ENCODE measurements at places on chromosomes 11 and 22. TPM values are rescaled to one million over a fixed set of nuclear protein-coding genes. Genes with fewer than 3 reads are reported as not detected.

Gene RNF121
- total RNA-seq = 45.6 TPM

Gene NLRP14
- 0.11 TPM for total RNA-seq

Gene INS
- total RNA-seq = not detected

Gene IRAG1
- total RNA-seq = 6.2 TPM

Gene APOBEC3B
- 2.9 TPM for total RNA-seq

Gene VWCE
- total RNA-seq = 1.4 TPM

Gene TST
- total RNA-seq = 35.7 TPM

Gene KIAA1671
- 84.1 TPM for total RNA-seq

Gene PLEKHB1
- total RNA-seq = 92.8 TPM

Gene TSGA10IP
- total RNA-seq = not detected

Gene MAJIN
- total RNA-seq = 0.27 TPM

Gene PNPLA2
- total RNA-seq = 95.0 TPM

Gene SDHD
- 102 TPM for total RNA-seq

Gene USH1C
- total RNA-seq = 3.9 TPM

Gene IL18
- 5.8 TPM for total RNA-seq

Gene PKP3
- total RNA-seq = 30.4 TPM

Gene BIRC3
- 4.2 TPM for total RNA-seq

Gene OR8A1
- total RNA-seq = not detected

Gene NRXN2
- total RNA-seq = 5.6 TPM

Gene NEFH
- 0.33 TPM for total RNA-seq

Gene NAALAD2
- total RNA-seq = 4.3 TPM

Gene MS4A6E
- total RNA-seq = not detected

Gene OR51B2
- total RNA-seq = not detected

Gene SLCO2B1
- 52.8 TPM for total RNA-seq

Gene CRYBB3
- total RNA-seq = not detected

Gene WBP2NL
- total RNA-seq = 2.8 TPM
